ENCODE measurements at places on chromosomes 7 and 10.
A peak's percentile ranks its signal among the peaks of the same experiment; 100 is the strongest.

- DNase-seq: no peak
Measured at GRCh38 chr10:79386637-79387465, 39.6 kb downstream of the PPIF start.

DNA sequence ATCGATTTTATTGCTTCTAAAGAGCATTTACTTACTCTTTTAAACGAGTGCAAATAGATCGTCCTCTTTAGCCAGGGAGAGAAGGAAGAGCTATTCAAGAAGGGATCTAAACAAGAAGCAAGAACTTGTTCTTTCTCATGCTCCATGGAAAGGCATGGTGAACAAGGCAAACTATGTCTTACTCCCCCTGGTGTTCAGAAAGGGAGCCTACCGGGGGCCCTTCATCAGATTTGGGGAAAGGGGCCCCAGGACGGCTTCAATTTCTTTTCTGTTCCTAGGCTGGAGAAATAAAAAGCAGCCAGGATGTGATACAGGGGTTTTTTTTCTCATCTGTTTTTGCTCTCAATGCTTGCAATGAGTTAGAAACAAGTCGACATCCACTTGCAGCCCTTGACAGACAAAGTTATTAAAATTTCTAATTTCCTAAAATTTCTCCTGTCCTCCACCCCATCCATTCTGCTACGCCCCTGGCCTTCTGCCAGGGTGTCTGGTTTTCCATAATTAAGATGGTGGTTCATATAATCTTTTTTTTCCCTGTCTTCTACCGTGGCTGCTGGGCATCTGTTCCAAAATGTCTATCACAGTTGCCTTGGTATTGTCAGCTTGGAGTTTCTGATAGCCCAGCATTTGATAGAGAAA, 214.4 kb downstream of the CREB5 start:
- DNase-seq: no peak

DNA sequence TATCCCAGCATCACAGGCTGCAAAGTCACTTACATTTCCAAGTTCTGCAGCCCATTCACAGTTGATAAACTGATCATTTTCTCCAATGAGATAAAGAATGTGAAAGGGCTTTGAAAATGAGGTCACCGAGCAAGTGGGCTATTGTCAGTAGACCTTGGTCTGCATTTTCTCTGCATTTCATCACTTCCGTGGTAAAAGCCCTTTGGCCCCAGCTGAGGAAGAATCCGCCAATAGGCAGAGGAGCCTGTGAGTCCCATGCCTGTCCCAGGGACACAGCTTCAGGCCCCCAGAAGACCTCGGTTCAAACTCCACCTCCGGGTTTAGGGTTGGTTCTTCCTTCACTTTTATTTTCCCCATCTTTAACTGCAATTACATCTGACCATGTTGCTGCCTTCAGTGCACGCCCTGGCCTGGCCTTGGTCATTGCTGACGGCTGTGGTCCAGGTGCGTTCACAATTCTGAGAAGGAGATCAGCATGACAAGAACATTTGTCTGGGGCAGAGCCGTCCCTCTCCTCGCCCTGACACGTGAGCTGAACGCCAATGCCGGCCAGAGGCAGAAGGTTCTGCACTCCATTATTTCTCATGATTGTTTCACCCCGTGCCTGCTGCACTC, 292.5 kb downstream of the TCERG1L start:
- no peak for DNase-seq

DNA sequence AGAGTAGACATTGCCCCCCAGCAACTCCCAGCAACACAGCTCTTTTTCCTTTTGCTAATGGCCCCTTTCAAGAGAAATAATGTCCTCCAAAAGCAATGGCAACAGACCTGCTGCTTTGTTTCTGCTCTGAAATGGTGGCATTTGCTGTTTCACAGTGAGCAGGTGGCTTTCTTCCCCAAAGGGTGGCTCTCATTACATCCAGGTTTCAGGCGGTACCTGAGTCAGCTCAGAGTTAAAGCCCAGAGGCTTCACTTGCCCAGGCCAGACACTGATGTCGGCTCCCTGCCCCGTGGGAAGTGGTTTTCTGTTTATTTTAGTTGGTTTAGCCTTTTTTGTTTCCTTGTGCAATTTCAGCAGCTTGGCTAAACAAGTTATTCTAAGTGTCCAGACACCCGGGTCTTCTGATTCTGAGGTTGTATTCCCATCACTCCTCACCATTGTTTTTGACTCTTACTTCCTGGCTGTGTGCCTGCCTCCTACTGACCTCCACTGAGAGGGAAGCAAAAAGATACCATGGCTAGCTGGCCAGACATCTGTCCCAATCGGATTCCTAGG, 7.8 kb upstream of the ATOH7 start:
- DNase-seq: no peak

DNA sequence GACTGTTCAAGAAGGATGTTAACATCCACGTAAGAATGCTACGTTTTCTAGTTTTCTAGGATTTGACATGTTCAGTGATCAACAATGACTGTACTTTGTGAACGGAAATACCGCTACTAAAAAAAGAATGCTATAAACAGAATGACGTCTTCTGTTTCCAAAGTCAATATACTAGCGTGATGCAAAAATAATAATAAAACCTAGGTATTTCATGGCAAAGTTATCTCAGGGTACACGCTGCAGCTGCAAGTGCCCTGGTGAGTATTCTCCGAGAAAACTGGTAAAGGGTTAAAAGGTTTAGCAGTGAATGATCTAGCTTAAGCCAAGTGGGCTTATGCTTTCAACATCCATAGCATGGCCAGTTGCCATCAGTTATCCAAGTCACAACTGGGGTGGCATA, 653.3 kb upstream of the PFKP start:
- DNase-seq: no peak

GRCh38 chr7:68792351-68792750, 805.9 kb upstream of the AUTS2 start:
- peak; percentile 82 for DNase-seq

- no peak for DNase-seq
Measured at GRCh38 chr7:41029072-41029499, 673.8 kb downstream of the INHBA start.

DNA sequence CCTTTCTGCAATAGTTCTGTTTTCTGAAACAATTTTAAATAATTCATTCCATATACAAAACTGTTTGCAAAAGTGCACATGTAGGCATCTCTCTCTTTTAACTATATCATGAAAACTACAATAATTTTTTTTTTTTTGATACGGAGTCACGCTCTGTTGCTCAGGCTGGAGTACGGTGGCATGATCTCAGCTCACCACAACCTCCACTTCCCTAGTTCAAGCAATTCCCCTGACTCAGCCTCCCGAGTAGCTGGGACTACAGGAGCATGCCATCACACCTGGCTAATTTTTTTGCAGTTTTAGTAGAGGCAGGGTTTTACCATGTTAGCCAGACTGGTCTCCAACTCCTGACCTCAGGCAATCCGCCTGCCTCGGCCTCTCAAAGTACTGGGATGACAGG, 44.0 kb upstream of the SEMA3A start:
- no peak for DNase-seq

DNA sequence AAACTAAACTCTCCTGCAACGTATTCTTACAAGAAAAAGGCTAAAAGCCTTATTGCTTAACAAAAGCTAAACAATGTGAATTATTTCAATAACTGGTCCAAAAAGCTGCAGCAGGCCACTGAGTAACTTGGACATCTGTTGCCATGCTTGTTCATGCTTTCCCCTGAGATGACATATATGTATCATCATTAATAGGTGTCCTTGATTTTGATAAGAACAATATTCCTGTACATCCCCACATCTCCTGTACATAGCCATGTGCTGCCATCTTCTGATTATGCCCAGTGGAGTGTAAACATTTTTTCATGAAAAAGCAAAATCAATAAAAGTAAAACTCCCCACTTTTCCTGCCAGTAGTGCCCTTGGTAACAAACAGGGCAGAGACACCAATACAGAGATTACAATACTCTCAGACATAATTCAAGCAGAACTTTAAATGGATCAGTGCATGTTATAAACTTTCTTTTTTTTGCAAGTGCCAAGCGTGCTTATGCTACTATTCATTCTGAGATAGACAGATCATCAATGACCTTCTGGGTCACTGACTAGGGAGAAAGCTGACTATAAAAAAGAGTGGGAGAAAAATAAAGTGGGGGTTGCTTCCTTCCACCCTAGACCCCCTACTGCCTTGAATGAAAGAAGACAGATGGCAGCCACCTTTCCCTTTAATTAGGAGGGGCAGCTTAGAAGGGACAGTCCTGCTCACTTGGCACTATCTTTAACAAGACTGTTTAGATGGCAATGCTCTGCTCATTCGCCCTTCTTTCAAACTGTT, 205.5 kb upstream of the KLF14 start:
- peak; percentile 43 for DNase-seq

GRCh38 chr10:119535305-119535704, 7.2 kb downstream of the RGS10 start:
- peak; percentile 37 for DNase-seq

DNA sequence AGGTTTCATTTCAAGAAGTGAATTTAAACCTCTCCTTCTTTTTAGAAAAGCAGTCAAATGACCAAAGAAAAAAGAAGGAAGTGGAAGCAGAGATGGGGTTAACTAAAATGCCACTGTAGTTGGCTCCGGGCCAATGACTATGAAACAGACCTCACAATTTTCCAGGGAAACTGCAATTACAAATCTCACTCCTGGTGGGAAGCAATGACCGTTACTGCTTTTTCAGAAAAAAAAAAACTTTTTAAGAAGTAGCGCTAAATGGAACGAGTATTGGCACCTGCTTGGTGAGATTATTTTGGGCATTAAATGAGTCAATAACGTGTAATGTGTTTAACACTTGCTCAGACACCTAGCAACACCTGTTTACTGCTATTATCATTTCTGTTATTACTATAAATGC, 1.2 kb downstream of the SFRP4 start:
- DNase-seq: no peak

- no peak for DNase-seq
Measured at GRCh38 chr7:88700725-88701124, 58.8 kb upstream of the ZNF804B start.
